ENCODE measurements at places on chromosomes 1 and 21.

GRCh38 chr1:11761988-11762406 is at the start of gene C1orf167:
TSS of gene C1orf167 (plus strand) at chr1:11762193. CDS start at chr1:11764401, 2,208 bp downstream.
- no peak for DNase-seq

- DNase-seq: no peak
These were observed 27.6 kb upstream of the RGL1 start for GRCh38 chr1:183777328-183777727.

DNA sequence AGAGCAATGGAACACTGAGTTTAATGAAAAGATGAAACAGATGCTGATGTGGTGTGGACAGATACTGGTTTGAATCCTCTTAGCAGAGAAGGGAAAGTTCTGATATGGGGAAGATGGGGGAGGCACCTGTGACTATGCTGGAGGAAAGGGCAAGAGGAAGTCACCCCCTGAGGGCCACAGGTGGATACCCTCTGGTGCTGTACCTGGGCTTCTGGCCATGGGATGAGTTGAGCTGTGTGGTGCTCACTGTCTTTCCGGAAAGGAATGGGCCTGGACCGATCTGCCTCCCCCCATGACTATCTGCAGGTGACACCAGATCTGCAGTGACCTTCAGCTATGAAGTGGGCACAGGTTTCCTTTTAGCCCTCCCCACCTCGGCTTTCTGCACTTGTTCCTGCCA is 52.4 kb downstream of the IER5 start:
- DNase-seq: no peak

GRCh38 chr1:145736191-145736590 is 16.9 kb downstream of the CD160 start:
- DNase-seq: no peak

DNA sequence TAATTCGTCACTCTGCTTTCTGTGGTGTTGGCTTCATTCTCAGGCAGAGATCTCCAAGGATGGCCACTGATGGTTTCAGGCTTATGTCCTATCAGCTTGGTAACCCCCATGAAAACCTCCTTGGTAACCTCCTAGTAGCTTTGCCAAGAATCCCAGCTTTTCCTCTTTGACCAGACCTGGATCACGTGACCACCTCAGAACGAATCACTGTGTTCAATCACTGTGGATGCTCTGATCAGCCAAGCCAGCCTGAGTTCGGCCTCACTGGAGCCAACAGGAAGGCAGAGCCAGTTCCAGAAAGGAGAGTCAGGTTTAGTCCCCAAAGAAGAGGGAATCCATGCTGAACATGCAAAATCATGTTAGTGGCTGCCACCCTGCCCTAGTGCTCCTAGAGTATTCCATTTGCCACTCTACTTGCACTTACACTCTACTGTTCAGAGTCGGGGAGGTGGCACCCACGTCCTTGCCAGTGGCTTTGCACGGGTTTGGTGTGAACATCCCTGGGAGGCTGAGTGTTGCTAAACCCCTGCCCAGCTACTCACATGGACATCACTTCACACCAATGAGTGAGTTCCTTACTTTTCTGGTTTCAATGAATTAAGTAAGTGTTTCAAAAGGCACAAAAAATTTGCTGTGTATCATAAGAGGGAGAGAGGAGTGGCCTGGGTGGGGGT is 33.5 kb upstream of the SSBP3 start:
- no peak for DNase-seq

GRCh38 chr21:38075833-38076587 is 159.8 kb upstream of the KCNJ6 start:
- DNase-seq: no peak

DNA sequence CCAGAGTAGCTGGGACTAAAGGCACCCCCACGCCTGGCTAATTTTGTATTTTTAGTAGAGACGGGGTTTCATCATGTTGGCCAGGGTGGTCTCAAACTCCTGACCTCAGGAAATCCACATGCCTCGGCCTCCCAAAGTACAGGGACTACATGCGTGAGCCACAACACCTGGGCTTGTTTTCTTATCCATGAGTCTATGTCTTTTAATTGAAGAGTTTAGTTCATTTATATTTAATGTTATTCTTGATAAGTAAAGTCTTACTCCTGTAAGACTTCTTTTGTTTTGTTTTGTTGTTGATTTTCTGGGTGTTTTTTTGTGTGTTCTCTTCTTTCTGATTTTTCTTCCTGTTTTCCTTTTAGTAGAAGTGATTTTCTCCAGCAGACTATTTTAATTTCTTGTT is 621.0 kb downstream of the LTN1 start:
- DNase-seq: no peak

DNA sequence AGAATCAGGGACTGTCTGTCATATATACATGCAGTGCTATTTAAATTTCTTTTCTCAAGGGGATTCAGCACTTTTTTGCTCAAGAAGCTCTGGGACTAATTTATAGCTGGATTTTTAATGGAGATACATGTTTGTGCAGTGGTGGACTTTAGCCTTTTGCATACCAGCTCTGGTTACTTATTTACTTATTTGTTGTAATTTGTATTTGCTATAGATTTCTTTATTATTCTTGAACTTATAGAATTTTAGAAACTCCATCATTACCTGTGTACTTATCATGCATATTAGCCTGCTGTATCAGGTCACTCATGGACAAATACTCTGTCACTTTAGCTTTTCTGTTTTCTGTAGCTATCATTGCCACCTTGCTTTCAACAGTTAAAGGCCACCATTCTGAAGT is 1296.9 kb upstream of the TMPRSS15 start:
- no peak for DNase-seq

DNA sequence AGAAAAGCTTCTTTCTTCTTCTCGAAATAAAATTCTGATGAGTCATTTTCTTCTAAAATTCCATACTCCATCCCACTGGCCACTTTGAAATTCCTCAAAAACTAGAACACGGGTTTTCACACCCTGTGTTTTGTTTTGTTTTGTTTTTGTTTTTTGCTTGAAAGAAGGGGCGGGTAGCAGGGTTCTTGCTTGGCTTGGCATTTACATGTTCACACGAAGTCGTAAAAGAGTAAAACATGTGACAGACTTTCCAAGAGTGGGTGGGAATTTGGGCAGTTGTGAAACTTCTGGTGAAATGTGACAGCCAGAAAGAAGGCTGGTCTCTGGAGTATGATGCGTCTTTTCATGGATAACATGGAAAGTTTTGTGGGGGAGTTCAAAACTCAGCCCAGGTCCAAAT is 47.1 kb upstream of the FMN2 start:
- DNase-seq: no peak

GRCh38 chr21:16841975-16842695 is 670.7 kb upstream of the CXADR start:
- DNase-seq: no peak

- DNase-seq: no peak
These were observed 577.7 kb downstream of the MRPL39 start for GRCh38 chr21:25029580-25029979.

DNA sequence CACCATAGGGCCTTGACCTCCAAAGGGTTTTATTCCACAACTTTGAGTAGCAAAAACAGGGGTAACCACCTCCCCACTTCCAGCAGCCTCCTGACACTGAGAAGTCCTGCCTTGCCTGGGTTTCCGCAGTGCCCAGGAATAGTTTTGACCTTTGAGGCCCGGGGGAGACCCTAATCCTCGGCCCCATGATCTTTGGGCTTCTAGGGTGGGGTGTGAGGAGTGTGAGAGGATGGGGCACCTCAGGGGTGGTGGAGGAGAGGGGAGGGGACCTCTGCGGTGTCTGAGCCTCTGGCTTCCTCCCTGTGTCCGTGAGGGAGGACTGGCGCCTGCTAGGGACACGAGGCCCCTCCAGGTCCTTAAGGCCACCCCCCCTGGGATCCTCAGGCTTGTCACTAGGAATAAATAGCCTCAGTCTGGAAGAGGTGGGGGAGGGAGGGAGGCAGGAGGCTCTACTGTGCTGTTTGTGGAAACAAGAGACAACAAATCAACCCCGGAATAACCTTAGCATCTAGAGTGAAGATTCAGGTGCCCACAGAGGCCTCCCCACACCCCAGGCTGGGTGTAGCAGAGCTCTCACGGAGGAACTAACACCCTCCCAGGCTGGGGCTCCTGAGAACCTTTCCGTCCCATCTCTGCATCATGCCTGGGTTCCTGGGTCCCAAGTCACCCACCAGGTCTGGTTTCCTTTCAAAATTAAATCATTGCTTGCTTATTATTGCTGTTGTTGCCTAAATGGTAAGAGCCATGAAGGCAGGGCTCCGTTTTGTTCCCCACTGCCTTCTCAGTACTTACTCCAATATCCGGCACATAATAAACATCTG is 904 bp upstream of the FHL3 start:
- DNase-seq: no peak

GRCh38 chr21:38325731-38326420 is 69.1 kb downstream of the KCNJ15 start:
- no peak for DNase-seq

DNA sequence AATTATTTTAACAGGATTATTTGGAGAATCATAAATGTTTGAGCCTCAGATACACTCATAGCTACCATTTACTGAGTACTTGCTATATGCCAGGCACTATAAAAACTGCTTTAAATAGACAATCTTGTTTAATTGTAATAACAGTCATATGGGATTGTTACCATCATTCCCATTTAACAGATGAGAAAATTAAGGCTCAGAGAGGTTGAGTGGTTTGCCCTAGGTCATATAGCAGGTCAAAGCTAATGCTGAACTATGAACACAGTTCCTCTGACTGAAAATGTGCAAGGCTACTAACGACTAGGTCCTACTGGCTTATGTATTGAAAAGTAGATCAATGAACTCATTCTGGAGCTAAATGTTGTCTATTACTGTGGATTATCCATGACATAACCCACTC is 63.4 kb downstream of the DDR2 start:
- no peak for DNase-seq

- DNase-seq: no peak
These were observed 9.3 kb downstream of the TMEM39B start for GRCh38 chr1:32082022-32082421.

GRCh38 chr1:26158271-26158907 is 490 bp upstream of the FAM110D start:
- no peak for DNase-seq

- DNase-seq: peak; percentile 62
These were observed 46.6 kb downstream of the FCRL5 start for GRCh38 chr1:157505481-157506272.

DNA sequence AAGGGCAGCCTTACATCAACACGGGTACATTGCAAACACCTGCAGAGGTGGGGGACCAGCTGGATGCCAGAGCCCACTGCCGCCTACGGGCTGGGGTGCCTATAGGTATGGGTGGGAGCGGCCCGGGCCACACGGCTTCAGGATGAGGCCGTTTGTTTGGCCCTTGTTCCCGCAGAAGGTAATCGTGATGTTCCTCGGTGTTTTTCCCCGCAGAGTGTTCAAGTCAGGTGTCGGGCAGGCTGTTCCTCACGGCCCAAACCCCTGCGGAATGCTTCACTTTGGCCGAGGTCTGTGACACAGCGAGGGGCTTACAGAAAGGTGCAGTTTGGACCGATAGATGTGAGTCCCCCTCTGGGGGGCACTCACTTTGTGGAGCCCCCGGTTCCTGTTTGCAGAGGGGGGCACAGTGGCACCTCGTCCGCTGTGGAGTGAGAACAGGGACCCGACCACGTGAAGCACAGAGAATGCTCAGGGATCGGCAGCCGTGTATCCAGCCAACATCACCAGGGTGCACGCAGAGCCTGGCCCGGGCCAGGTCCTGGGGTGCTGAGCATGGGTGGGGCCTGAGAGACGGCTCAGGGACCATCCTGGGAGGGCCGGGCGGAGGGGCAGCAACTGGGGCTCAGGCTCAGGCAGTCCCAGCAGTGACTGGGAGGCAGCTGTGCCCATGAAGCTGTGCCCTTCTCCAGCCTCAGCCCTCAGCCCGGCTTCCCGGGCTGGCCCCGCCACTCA is 453 bp upstream of the TTLL10 start:
- no peak for DNase-seq

- DNase-seq: peak; percentile 89
These were observed 103.9 kb downstream of the CASZ1 start for GRCh38 chr1:10692401-10693021.

GRCh38 chr1:19101244-19101643 is 108.8 kb downstream of the UBR4 start:
- no peak for DNase-seq

DNA sequence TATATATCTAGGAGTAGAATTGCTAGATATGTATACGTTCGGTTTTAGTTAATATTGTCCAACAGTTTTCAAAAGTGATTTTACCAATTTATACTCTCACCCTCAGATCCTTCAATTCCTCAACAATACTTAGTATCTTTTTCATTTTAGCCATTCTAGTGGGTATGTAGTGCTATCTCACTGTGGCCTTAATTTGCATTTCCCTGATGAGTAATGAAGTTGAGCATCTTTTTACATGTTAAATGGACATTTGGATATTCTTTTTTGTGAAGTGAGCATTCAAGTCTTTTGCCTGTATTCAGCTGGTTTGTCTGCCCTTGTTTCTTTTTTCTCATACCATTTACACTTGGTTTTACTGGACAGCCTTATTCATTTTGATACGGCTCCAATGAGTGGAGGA is 172.2 kb downstream of the RASAL2 start:
- no peak for DNase-seq

DNA sequence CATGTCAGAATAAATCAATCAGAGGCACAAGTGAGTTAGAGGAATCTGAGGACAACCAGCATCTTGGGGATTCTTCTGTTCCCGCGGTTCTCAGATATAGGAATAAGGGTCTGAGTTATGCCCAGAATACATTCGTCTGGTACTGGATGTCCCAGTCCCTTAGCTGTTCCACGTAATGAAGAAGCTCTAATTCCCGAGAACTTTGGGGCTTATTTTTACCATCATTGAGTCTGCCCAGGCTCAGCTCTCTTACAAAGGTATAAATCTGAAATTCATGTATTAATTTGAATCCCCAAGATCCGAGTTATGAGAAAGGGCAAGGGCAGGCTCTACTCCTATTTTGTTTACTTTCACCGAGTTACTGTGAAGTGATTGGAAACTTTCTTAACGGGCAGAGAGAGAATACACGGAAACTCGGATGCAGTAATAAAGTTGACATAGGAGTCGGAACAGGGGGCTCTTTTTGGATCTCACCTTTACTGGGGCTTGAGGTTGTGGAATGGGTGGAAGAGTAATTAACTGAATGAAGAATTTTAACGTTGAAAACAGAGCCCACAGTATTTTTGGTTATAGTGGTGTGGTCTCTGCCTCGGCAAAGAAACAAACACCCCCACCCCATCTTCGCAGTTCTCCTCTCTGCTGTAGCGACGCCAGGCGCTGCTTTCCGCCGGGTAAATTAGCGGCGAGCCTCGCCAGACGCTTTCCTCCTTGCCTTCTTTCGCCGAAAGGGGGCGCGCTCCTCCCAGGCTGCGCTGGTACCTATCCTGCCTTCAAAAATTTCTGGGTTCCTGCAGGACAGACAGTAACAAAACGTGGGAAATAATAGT is 7.1 kb downstream of the PRRX1 start:
- no peak for DNase-seq

DNA sequence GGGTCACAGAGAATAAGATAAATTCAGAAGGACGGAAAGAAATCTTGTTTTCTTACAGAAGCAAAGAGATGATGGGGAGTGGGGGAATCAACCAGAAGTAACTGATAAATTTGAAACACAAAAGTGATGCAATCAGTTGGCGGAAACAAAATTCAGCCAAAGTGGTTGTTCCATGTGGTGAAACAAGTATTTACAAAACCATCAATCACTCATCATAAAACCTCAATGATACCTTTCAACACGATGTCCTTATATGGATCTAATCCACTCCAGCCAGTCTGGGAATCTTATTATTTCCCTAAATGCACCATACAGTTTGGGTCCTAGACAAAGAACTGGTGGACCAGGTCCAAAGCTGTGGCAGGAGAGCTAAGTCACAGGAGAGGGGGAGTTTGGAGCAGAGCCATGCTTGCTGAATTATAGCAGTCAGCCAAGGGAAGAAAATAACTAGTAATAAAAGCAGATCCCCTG is 303.8 kb upstream of the LRRC7 start:
- no peak for DNase-seq

All from NCI-H510A (cell line).